ENCODE measurements at places on chromosomes 12 and 14.

GRCh38 chr14:100484531-100485267 is 102.5 kb downstream of the BEGAIN start:
- no peak for DNase-seq

DNA sequence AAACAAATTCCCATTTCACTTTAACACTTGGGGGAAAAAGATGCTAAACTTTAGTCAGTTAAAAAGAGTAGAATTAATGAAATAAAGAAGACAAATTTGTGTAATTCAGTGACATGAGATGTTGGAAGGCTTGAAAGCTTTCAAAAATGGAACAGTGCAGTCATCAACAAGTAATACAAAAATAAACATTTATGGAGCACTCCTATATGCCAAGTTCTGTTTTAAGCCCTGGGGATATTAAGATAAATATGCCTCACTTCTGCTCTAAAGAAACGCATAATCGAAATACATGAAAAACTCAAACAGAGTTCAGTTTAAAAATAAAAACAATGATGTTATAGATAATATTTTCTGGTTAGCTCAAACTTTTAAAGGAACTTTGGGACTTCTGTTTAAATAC is 93.0 kb downstream of the KCNH5 start:
- no peak for DNase-seq

DNA sequence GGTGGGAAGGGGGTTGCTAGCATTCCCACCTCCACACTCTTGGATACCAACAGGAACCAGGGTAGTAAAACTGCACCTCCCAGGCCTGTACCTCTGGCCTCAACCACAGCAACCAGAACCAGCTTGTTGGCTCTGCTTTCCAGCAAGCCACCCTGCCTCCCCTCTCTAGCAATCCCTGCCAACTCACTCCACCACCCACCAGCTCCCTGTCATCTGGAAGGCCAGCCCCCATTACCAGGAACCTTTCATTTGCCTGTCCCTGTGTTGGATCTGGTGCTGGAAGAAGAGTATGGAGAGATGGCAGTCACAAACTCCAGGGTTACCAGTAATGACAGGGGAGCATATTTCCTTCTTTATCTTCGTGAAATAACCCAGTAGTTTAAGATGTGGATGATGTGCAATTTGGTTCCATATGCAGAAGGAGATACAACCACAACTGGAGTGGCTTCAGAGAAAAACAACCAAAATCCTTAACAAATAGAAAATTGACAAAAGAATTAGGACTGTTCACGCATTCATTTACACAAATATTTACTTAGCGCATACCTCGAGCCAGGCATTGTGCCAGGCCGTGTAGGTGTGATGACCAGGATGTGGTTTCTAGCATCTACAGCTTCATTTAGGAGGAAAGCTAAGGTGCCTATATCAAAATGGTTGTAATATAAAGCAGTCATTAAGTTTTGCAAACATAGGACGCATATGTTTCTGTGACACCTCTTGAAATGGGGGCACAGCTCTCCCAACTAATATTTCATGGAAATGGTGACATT is 3.4 kb downstream of the B4GALNT3 start:
- no peak for DNase-seq

DNA sequence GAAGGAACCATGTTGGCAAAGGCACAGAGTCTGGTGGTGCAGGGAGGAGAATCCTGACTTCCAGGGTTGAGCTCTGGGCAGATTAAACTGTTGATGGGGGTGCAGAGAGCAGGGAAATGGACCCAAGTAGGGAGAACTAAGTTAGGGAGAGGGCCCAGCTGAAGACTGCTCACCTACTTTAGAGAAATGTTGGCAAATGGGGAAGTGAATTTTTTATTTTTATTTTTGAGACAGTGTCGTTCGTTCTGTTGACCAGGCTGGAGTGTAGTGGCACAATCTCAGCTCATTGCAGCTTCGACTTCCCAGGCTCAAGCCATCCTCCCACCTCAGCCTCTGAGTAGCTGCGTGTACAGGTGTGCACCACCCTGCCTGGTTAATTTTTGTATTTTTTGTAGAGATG is 32.1 kb upstream of the TUBA1A start:
- DNase-seq = no peak

DNA sequence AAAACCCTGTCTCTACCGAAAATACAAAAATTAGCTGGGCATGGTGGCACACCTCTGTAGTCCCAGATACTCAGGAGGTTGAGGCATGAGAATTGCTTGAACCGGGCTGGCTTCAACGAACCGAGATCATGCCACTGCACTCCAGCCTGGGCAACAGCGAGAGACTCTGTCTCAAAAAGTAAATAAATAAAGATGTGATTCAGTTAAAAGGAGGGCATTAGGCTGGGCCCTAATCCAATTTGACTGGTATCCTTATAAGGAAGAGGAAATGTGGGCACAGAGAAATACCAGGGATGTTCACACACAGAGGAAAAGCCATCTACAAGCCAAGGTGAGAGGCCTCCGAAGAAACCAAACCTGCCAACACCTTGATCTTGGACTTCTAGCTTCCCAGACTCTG is 10.1 kb upstream of the DCAF4 start:
- no peak for DNase-seq

GRCh38 chr14:84468153-84468552 is 1061.8 kb upstream of the FLRT2 start:
- DNase-seq = no peak

- DNase-seq = no peak
Measured at GRCh38 chr12:46886541-46887041, 60.8 kb upstream of the SLC38A4 start.

Measured in right kidney (tissue), 9 donors.